Neural cell (in vitro differentiated cells): ENCODE measurements at places on chromosomes 1 and 21. TPM values are rescaled to one million over a fixed set of nuclear protein-coding genes. Genes with fewer than 3 reads are reported as not detected.

Gene CRYAA
- polyA plus RNA-seq, result not detected in 2 replicates

Gene TRIM17
- 0.14 TPM in 1 of 2 replicates, not detected in the other for polyA plus RNA-seq

Gene ATP1A4
- polyA plus RNA-seq, result not detected in 2 replicates

Gene TMEM240
- polyA plus RNA-seq, result 46.7 and 52.1 TPM in 2 replicates

Gene IL23R
- polyA plus RNA-seq, result not detected in 2 replicates

Gene KMO
- polyA plus RNA-seq, result 0.72 TPM in 1 of 2 replicates, not detected in the other

Gene OR2T29
- polyA plus RNA-seq, result not detected in 2 replicates

Gene SLAMF7
- not detected in 2 replicates for polyA plus RNA-seq

Gene KIF14
- polyA plus RNA-seq, result 0.46 and 0.69 TPM in 2 replicates

Gene LENEP
- 3.9 TPM in 1 of 2 replicates, not detected in the other for polyA plus RNA-seq

Gene SLC9C2
- 0.31 and 0.46 TPM in 2 replicates for polyA plus RNA-seq

Gene ITLN2
- polyA plus RNA-seq, result not detected in 2 replicates
